Stimulated activated CD4-positive, alpha-beta T cell treated with anti-CD3 and anti-CD28 coated beads, TNF-alpha, amount 100 ng/mL, for 48 hours (primary cell): ENCODE measurements at places on chromosomes 5 and 9.

GRCh38 chr5:124371111-124371706 lies 375.2 kb downstream of the ZNF608 start:
- DNase-seq: no peak

DNA sequence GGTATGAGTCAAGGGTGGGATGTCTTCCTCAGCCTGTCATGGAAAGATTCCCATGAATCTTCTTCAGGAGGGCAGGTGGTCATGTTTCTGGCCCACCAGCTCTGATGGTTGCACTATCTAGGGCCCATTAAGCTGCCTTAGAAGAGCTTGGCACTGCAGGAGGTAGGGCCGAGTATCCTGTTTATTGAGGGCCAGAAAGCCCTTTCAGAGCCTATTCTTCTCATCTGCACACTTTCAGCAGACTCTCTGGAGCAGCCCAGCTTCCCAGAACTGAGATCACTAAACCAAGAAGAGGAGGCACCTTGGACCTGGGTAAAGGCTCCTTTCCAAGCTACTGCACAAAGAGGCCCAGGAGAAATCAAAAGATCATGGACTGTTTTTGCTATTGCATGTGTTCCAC lies 146.5 kb downstream of the MTX3 start:
- no peak for DNase-seq

GRCh38 chr9:16191691-16192402 lies 639.0 kb downstream of the CCDC171 start:
- no peak for DNase-seq

GRCh38 chr5:53191548-53192165 lies 82.1 kb upstream of the MOCS2 start:
- DNase-seq: no peak

- DNase-seq: no peak
Measured at GRCh38 chr9:78035383-78035993, 3.9 kb upstream of the GNAQ start.
